ENCODE measurements at places on chromosomes 7 and 10. TPM values are rescaled to one million over a fixed set of nuclear protein-coding genes. Genes with fewer than 3 reads are reported as not detected.

The DCLRE1A gene
- total RNA-seq = 6.7 TPM

The PNLIPRP3 gene
- total RNA-seq = not detected

The ACSM6 gene
- not detected for total RNA-seq

The INPP5F gene
- total RNA-seq = 19.4 TPM

The TRPV6 gene
- not detected for total RNA-seq

The CLCN1 gene
- not detected for total RNA-seq

The NANOS1 gene
- 0.96 TPM for total RNA-seq

The ITGA8 gene
- total RNA-seq = 84.6 TPM

The PMPCB gene
- 61.7 TPM for total RNA-seq

The EPHB6 gene
- 11.5 TPM for total RNA-seq

The BICC1 gene
- total RNA-seq = 92.6 TPM

The CALML3 gene
- total RNA-seq = not detected

The CYP3A5 gene
- under 0.01 TPM for total RNA-seq

The TYSND1 gene
- 7.9 TPM for total RNA-seq

The LIPM gene
- not detected for total RNA-seq

The ZNF804B gene
- not detected for total RNA-seq

The TRIL gene
- 0.56 TPM for total RNA-seq

The SYT15 gene
- under 0.01 TPM for total RNA-seq
